Upper lobe of left lung (tissue), 6 donors: ENCODE measurements at places on chromosomes 5 and 9. TPM values are rescaled to one million over a fixed set of nuclear protein-coding genes. Genes with fewer than 3 reads are reported as not detected.

ZDHHC11 gene
- total RNA-seq, result 27.2 TPM

WWC1 gene
- 96.2 TPM for total RNA-seq

CDC14B gene
- 12.9 TPM for total RNA-seq

GPX8 gene
- total RNA-seq, result 5.9 TPM

EIF4EBP3 gene
- total RNA-seq, result 19.5 TPM

MXD3 gene
- total RNA-seq, result 17.8 TPM

IFNE gene
- not detected for total RNA-seq

PCDHA9 gene
- total RNA-seq, result 1.0 TPM

CER1 gene
- total RNA-seq, result not detected

- H3K27me3 ChIP-seq, result no peaks in the 10 kb centered on the region
- no peaks in the 10 kb centered on the region for H3K4me1 ChIP-seq
- H3K27ac ChIP-seq, result no peak overlapping the region
- H3K4me3 ChIP-seq, result no peak overlapping the region
- H3K36me3 ChIP-seq, result no peaks in the 10 kb centered on the region
Observed at GRCh38 chr5:170892196-170892595, 30.4 kb downstream of the RANBP17 start.

GRCh38 chr5:176500511-176500910 is 36.7 kb downstream of the RNF44 start:
- no peak overlapping the region for H3K27ac ChIP-seq
- no peak overlapping the region for H3K4me3 ChIP-seq
- DNase-seq, result no peak
- H3K36me3 ChIP-seq, result peaks cover 100% of the 10 kb centered on the region
- H3K27me3 ChIP-seq, result no peaks in the 10 kb centered on the region

GRCh38 chr5:123122273-123122672 is 33.2 kb downstream of the PRDM6 start:
- H3K27ac ChIP-seq, result no peak overlapping the region
- no peaks in the 10 kb centered on the region for H3K36me3 ChIP-seq
- no peak overlapping the region for H3K4me3 ChIP-seq
- no peak for DNase-seq

- no peaks in the 10 kb centered on the region for H3K36me3 ChIP-seq
- no peaks in the 10 kb centered on the region for H3K27me3 ChIP-seq
- no peak overlapping the region for H3K27ac ChIP-seq
- H3K4me3 ChIP-seq, result no peak overlapping the region
Observed at GRCh38 chr9:96495341-96495740, 45.4 kb downstream of the HABP4 start.

GRCh38 chr9:128310461-128310860 is 11.8 kb downstream of the TRUB2 start:
- no peak overlapping the region for H3K27ac ChIP-seq
- no peaks in the 10 kb centered on the region for H3K27me3 ChIP-seq
- H3K4me3 ChIP-seq, result no peak overlapping the region

DNA sequence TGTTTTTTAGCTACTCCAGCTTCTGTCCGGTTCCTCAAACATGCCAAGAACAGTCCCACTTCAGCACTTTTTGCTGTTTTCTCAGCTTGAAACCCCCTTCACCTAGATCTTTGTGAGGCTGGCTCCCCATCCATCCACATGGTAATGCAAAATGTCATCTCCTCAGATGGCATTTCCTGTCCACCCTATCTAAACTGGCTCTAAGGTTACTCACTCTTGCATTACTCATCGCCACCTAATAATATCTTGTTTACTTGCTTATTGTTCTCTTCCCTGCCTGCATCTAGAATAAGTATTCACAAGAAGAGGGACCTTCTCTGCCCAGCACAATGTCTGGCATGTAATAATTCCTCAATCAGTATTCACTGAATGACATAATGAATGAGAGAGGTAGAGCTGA is 220.1 kb downstream of the FAM114A2 start:
- no peak overlapping the region for H3K27ac ChIP-seq
- H3K27me3 ChIP-seq, result no peaks in the 10 kb centered on the region
- H3K36me3 ChIP-seq, result no peaks in the 10 kb centered on the region
- no peak overlapping the region for H3K4me3 ChIP-seq
- no peaks in the 10 kb centered on the region for H3K4me1 ChIP-seq

GRCh38 chr5:61790678-61791077 is 458.6 kb downstream of the ZSWIM6 start:
- no peak overlapping the region for H3K4me3 ChIP-seq
- H3K27ac ChIP-seq, result no peak overlapping the region
- no peaks in the 10 kb centered on the region for H3K4me1 ChIP-seq

GRCh38 chr5:163569284-163569683 is 63.9 kb downstream of the MAT2B start:
- H3K4me3 ChIP-seq, result no peak overlapping the region
- H3K36me3 ChIP-seq, result no peaks in the 10 kb centered on the region
- no peak overlapping the region for H3K27ac ChIP-seq
- H3K4me1 ChIP-seq, result peaks cover 21% of the 10 kb centered on the region
- no peak for DNase-seq
- no peaks in the 10 kb centered on the region for H3K27me3 ChIP-seq

DNA sequence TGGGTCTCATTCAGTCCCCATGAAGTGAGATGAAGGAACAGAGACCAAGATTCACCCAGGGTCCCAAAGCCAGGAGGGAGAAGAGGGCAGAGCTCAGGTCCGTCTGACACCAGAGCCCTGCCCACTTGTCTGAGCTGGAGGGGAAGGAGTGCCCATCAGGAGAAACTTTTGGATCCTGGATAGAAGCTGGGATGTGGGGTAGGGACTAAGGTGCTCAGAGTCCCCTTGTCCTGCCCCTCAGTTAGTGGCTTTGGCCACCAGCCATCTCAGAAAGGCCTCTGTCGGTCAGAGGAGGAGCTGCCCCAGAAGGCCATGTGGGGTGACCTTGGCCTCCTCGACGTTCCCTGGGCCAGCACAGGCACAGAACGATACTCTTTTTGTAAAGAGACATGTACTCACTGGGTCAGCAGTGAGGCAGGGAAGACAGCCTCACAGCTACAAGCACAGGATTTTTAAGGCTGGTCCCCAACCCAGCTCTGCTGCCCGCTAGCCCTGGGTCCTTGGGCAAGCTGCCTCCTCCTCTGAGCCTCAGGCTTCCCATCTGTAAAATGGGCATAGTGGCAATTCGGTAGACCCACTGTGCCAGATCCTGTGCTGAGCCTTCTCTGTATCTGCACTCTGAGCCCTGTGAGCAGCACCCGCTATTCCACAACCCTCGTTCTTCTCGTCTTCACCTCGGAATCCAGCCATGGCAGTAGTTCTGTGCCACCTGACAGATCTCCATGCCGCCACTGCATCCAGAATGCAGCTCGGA is 49.4 kb downstream of the C9orf50 start:
- H3K27me3 ChIP-seq, result no peaks in the 10 kb centered on the region
- H3K36me3 ChIP-seq, result no peaks in the 10 kb centered on the region
- H3K4me1 ChIP-seq, result peaks cover 32% of the 10 kb centered on the region

DNA sequence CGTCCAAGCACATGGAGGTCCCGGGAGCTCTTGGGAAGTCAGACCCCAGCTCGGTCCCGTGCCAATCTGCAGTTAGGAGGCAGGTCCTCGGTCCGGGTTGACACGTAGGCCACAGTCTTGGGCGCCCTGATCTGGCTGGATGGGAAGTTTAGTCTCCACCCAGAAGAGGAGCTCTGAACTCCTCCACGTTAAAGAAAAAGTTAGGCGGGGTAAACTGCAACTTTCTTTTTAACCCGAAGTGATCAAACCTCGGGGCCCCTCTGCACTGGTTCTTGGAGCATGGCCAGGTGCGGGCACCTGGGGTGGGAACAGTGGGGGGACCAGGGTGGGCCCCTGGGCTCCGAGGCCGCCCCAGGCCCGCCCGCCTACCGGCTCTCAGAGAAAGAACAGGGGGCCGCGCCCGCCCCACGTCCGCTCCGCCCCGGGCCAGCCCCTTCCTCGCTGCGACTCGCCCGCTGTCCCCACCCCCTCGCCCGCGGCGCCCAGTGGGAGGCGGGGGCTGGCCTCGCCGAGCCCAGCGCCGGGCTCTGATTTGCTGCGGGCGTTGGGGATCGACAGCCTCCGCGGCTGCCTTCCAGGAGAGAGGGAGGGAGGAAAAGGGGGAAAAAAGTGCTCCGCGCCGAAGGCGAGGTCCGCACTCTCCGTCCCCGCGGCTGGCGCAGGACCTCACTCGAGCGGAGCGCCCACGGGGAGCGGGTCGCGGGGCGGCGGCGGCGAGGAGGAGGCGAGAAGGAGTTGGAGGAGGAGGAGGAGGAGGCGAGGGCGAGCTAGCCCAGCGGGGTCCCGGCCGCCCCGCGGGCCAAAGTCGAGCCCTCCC is at the start of gene COL5A1:
TSS of gene COL5A1 (plus strand) at position 631 of the 817 bp plus-strand sequence. CDS start 385 bp downstream, outside the sequence.
- H3K4me3 ChIP-seq, result peak within 1 kb of the TSS; percentile 58
- H3K36me3 ChIP-seq, result no peaks in the 10 kb centered on the region
- H3K27me3 ChIP-seq, result peaks cover 5% of the 10 kb centered on the region
- H3K27ac ChIP-seq, result peak within 1 kb of the TSS; percentile 88
- peak; percentile 96 for DNase-seq

- peaks cover 13% of the 10 kb centered on the region for H3K4me1 ChIP-seq
- no peaks in the 10 kb centered on the region for H3K27me3 ChIP-seq
- H3K27ac ChIP-seq, result no peak overlapping the region
- no peak overlapping the region for H3K4me3 ChIP-seq
- H3K36me3 ChIP-seq, result peaks cover 7% of the 10 kb centered on the region
Observed at GRCh38 chr5:172670005-172670402, 28.9 kb downstream of the NEURL1B start.

DNA sequence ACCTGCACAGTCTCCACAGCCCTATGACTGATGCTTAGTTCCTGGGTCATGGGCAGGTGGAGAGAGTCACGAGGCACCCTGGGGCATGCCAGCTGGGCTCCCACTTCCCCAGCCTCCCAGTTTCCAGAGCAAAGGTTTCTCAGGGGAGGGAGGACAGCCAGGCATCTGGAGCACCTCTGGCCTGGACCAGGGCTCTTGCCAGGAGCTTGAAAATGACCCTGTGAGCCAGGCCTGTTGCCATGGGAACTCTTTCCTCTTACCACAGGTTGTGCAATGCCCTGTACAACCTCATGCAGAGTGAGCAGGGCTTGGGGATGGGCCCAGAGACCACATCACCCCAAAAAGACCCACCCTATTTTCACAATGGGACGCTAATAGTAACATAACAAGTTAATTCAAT is 113.1 kb downstream of the PSD2 start:
- no peak for DNase-seq
- peaks cover 16% of the 10 kb centered on the region for H3K4me1 ChIP-seq
- no peak overlapping the region for H3K4me3 ChIP-seq
- peaks cover 9% of the 10 kb centered on the region for H3K27me3 ChIP-seq

- no peak overlapping the region for H3K4me3 ChIP-seq
- no peaks in the 10 kb centered on the region for H3K27me3 ChIP-seq
- DNase-seq, result no peak
- H3K27ac ChIP-seq, result no peak overlapping the region
- no peaks in the 10 kb centered on the region for H3K4me1 ChIP-seq
- no peaks in the 10 kb centered on the region for H3K36me3 ChIP-seq
Observed at GRCh38 chr9:71250581-71250980, 129.2 kb upstream of the TRPM3 start.

DNA sequence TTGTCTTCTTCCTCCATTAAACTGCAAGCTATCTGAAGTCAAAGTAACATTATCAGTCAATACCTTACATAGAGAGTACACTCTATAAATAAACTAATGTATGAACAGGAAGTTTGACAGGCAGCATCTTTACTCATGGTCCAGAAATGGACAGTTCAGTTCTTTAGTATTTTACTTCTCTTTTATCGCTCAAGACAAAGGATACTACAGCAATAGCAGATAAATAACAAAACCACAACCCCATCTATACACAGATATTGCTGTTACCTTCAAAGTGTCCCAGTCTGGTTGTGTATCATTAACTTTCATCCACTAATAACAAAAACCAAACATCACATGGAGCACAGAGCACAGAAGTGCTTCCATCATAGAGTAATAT is 46.4 kb downstream of the SEMA5A start:
- no peaks in the 10 kb centered on the region for H3K36me3 ChIP-seq
- no peaks in the 10 kb centered on the region for H3K27me3 ChIP-seq
- no peaks in the 10 kb centered on the region for H3K4me1 ChIP-seq
- no peak for DNase-seq
- no peak overlapping the region for H3K27ac ChIP-seq

DNA sequence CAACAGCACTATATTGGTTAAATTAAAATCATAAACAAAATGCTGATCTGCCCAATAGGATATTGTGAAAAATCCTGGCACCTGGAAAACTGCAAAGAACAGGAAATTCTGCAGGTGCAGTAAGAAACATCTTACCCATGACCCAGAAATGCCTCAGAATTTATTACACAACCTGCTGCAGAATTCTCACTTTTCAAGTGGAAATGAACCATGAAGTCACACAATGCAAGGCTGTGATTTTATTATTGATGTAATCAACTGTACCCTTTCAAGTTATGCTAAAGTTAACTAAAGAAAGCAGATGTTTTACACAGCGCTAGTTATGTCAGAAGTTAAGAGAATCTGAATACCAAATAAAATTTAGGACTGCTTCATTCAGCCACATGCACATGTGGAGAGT is 6.0 kb downstream of the STRBP start:
- H3K36me3 ChIP-seq, result no peaks in the 10 kb centered on the region
- peaks cover 7% of the 10 kb centered on the region for H3K4me1 ChIP-seq
- no peaks in the 10 kb centered on the region for H3K27me3 ChIP-seq
- no peak overlapping the region for H3K4me3 ChIP-seq

- no peak overlapping the region for H3K27ac ChIP-seq
- no peaks in the 10 kb centered on the region for H3K27me3 ChIP-seq
- H3K36me3 ChIP-seq, result no peaks in the 10 kb centered on the region
- no peak for DNase-seq
- no peak overlapping the region for H3K4me3 ChIP-seq
Observed at GRCh38 chr9:83714329-83714728, 6.6 kb upstream of the UBQLN1 start.

DNA sequence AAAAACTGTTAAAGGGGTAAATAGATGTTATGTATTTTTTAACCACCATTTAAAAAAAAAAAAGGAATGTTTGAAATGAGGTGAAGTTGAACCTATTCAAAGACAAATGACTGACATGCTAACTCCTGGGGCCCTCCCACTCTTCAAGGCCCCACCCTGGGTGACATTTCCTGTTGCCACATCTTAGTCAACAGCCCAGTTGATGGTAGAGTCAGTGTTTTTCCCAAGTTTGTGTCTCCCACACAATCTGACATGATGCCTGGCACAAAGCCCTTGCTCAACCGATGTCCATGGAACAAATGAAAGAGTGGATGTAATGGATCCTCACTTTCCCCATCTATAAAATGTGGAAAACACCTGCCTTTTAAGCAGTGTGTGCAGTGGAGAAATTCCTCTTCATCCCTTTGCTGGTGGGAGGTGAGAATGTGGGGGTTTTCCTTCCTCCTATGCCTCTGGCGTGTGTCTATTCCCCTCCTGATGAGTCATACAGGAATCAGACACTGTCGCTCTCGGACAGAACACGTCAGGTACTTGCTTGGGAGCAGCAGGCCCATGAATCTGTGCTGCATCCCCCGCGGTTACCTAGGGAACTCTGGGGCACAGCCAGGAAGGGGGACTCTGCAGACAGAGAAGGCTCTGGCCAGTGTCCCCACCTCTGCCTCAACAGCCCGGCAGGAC is 13.7 kb upstream of the ADRA1B start:
- H3K4me1 ChIP-seq, result no peaks in the 10 kb centered on the region
- no peak overlapping the region for H3K27ac ChIP-seq
- no peaks in the 10 kb centered on the region for H3K36me3 ChIP-seq
- no peaks in the 10 kb centered on the region for H3K27me3 ChIP-seq

- H3K27ac ChIP-seq, result no peak overlapping the region
- H3K27me3 ChIP-seq, result no peaks in the 10 kb centered on the region
- H3K4me1 ChIP-seq, result no peaks in the 10 kb centered on the region
- no peak overlapping the region for H3K4me3 ChIP-seq
Observed at GRCh38 chr5:72397836-72398235, 77.7 kb downstream of the PTCD2 start.

GRCh38 chr5:156402387-156402921 is 75.5 kb downstream of the SGCD start:
- H3K27ac ChIP-seq, result no peak overlapping the region
- no peaks in the 10 kb centered on the region for H3K27me3 ChIP-seq
- no peak overlapping the region for H3K4me3 ChIP-seq
